ENCODE measurements at places on chromosomes 2 and 18.

- DNase-seq = no peak
These were observed 78.8 kb downstream of the TGOLN2 start for GRCh38 chr2:85248773-85249509.

DNA sequence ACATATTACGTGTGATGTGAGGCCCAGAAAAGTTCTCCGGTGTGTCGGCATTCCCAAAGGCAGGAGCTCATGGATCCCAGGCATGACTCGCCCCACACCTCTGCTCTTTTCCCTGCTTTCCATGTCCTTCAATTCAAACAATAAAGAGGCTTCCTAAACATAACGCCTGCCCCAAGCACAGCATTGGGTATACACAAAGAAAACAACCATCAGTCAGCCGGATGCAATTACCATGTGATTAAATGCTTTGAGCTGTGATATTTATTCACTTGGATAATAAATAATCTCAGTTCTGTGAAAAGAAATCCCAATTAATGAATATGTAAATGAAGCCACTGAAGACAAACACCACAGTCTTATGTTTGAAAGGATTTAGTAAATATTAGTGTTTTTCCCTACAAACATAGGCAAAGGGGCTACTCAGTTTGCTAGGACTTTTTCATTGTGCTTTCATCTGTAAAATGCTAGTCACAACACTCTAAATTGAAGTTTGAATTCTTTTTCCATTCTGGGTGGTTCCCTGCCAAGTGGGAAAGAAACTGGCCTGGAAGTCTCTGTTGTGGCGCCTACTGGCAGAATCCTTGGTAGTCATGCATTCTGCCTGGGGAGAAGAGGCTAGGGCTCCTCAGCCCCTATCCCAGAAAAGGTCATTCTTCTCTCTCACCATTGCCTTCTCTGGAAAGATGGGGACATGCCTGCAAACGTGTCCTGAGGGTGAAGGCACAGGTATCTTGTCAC, 144.7 kb downstream of the COL6A3 start:
- no peak for DNase-seq

DNA sequence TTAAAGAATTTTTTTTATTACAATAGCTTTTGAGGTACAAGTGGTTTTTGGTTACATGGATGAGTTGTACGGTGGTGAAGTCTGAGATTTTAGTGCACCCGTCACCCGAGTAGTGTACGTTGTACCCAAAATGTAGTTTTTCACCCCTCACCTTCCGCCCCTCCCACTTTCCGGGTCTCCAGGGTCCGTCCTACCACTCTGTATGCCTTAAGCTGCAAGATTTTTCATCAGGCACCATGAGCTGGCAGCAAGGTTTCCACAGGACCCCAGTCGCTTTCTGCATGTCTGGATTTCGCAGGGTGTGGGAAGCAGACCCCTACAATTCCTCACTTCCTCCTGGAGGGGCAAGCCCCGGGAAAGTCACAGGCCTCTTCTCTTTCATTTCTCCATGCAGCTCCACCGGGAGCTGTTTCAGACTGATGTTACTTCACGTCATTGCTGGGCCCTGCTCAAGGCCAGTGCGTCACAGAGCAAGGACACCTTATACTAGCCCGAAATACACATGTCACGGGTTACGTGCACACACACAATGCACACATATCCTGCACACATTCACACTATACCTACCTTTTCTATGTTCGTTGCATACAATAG, 179.1 kb downstream of the ZFP36L2 start:
- no peak for DNase-seq

GRCh38 chr2:46847726-46848412, 67.7 kb downstream of the MCFD2 start:
- no peak for DNase-seq

GRCh38 chr18:49161627-49162026, 210.9 kb upstream of the SMAD7 start:
- no peak for DNase-seq

GRCh38 chr2:8378016-8378810, 303.6 kb upstream of the ID2 start:
- DNase-seq = no peak

GRCh38 chr2:127747621-127748020, 46.3 kb downstream of the SFT2D3 start:
- no peak for DNase-seq

DNA sequence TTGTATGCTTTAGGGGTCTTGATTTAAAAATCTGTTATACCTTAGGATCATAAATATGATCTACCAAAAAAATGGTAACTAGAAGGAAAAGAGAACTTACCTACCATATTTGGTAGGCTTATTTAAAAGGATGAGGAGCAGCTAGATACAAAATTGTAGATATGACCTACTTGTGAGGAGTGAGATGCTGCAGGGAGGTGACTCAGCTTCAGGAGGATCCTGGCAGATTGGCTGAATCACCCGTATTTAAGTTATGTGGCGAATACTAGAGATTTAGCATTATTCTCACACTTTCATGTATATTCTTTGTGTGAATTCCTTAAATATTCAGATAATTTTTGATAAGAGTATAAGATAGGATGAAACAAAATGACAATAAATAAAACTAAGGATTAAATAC, 657.3 kb upstream of the LINC00305 start:
- no peak for DNase-seq

GRCh38 chr2:1661891-1662605, 82.3 kb downstream of the PXDN start:
- DNase-seq = no peak

DNA sequence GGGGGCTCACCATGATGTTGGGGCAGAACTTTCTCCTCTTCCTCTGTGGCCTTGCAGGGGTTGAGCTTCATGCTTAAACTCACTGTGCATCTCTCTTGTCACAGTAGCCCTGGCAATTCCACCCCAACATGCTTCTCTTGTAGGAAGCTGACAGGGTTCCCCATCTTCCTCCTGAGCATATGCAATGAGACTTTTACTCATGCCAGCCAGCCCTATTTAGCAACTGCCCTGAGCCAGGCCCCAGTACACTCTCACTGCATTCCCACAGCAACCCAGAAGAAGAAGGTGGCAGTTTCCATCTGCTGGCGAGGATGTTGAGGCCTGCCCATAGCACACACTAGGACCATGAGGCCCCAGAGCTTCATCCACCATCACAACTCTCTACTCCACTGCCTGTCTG, 72.2 kb upstream of the TEX51 start:
- no peak for DNase-seq

Data from HL-60 (cell line).